ENCODE measurements at places on chromosomes 4 and X.

DNA sequence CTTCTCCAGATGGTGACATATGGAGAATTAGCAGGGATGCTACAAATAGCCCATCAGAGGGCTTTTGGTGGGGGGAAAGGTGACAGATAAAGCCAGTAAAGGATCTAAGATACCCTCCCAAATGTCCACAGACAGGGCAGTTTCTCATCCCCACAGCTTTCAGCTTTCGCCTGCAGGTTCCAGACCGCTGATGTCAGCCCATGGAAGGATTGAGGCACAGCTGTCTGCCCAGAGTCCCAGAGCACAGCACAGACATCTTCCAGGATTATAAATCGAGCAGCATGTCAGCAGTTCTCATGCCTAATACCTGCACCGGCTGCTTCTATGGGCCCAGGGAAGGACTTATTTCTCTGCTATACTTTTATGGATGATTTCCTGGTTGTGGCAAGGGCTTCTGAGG lies 96.7 kb upstream of the MXRA5 start:
- no peak for DNase-seq

- DNase-seq: no peak
Measured at GRCh38 chrX:22357621-22358020, 84.9 kb downstream of the CBLL2 start.

GRCh38 chr4:58590722-58591121 lies 1480.5 kb upstream of the IGFBP7 start:
- DNase-seq: no peak

DNA sequence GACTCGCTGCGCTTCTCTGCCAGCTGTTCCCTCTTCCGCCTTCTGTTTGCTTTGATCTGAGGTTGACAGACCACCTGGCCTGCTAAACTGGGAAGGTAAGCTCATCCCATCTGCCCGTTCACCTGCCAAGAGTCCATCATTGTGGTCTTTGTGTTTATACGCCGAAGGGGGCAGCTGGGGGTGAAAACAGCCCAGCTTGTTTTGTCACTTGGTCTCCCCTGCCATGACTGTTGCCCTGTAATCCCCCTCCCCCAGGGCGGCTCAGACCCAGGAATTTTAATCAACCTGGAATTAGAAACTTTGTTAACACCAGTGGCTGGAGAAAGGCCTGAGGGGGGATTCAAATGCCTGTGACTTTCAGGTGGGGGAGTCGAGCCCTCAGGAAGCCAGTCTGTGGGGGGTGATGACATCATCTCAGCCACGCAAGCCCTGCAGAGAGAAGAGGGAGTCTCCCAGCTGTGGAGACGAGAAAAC lies 333.3 kb downstream of the BCOR start:
- DNase-seq: no peak

DNA sequence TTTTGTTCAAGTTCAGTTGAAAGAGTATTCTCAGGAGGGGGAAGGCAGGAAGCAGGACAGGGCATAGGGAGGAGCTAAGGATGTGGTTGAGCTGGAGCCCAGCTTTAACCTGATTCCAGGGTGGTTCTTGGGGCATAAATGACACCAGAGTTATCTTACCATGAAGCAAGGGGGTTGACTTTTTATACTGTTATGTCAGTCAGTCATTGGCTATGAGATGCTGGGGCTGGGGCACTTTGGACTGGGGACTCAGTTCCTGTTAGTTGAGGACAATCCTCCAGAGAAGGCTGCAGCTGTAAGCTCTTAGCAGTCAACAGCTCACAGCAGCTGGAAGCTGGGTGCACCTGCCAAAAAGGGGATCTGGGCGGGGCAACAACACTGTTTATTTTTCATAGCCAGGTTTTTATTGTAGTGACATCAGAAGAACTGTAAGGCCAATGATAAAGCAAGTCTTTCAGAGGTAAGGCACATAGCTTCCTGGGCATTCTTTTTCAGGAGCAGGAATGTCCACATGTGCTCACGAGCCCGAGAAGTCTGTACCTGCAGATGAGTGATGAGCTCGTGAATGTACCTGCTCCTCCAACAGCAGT lies 78.5 kb downstream of the MID1IP1 start:
- no peak for DNase-seq
